ENCODE measurements at places on chromosomes 2 and 18.

- DNase-seq = no peak
Measured at GRCh38 chr18:45467945-45468344, 147.3 kb upstream of the SLC14A2 start.

- DNase-seq = peak; percentile 57
Measured at GRCh38 chr2:15160201-15160991, 400.7 kb downstream of the NBAS start.

- DNase-seq = no peak
Measured at GRCh38 chr18:46297124-46297523, 192.9 kb downstream of the HAUS1 start.

- DNase-seq = no peak
Measured at GRCh38 chr2:151306621-151307020, 17.2 kb upstream of the NMI start.

GRCh38 chr18:10571537-10571936 is 45.7 kb downstream of the NAPG start:
- DNase-seq = no peak

GRCh38 chr2:235866373-235866772 is 301.8 kb downstream of the GBX2 start:
- DNase-seq = no peak

- DNase-seq = no peak
Measured at GRCh38 chr18:57583297-57583835, 3.1 kb downstream of the FECH start.

DNA sequence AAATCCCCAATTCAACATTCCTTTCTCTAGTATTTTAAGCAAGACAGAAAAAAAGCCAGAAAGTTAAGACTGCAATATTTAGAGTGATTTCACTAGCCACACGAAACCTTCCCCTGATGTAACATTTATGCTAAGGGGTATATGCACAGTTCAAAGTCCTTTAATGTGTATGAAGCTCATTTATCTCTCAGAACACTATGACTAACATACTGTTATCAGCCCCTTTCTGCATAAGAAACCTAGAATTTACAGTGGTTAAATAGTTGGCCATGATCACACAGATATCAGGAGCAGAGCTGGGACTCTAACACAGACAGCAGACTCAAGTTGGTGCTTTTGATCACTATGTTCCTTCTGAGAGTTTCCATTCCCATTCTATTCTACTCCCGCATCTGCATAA is 185.5 kb downstream of the CDH2 start:
- DNase-seq = no peak

DNA sequence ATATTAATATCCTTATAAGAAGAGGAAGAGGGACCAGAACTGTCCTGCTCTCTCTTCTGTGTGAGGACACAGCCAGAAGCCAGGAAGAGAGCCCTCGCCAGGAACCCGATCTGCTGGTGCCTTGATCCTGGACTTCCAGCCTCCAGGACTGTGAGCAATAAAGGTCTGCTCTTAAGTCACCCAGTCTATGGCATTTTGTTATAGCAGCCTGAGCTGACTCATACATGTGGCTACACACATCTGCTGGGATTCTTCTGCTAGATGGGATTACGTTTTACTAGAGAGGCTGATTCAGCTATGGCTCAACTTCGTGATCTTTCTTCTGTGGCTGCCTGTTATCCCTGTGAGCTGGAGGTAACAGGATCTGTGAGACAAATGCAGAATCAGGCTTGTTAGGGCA is 29.6 kb downstream of the ARL4C start:
- DNase-seq = no peak

DNA sequence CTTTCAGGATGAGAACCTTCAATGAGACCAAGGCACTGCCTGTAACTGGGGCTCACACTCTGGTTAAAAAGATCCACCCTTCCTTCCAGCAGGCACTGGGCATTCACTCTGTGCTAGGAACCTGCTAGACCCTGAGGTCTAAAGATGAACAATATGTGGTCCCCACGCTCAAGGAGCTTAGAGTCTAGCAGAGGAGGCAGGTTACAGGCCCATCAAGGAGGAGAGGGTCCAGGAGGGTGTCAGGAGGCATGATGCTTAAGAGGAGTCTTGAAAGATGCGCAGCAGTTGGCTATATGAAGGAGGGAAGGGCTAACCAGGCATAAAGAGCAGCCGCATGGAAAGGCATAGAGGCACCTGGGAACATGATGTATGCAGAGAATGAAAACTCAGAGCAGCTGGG is 4.5 kb downstream of the ANKRD53 start:
- no peak for DNase-seq

GRCh38 chr2:182887753-182888415 is 21.4 kb upstream of the FRZB start:
- no peak for DNase-seq

GRCh38 chr2:136448986-136449780 is 316.2 kb upstream of the THSD7B start:
- DNase-seq = no peak

DNA sequence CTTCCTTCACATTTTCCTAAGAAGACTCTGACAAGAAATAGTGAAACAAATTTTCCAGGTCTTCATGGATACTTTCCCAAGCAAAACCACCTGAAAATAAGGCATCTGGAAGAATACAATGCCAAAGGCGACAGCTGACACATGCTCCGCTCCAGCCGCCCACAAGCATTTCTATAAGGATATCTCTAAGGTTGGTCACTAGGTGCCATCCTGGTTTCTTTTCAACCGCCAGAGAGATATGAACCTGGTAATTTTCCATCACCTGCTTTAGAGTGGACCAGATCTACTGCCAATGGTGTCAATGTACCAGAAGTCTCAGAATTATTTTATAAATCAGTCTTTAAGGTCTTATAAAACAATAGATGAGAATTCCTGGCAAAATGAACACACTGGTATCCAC is 97.2 kb downstream of the GAREM1 start:
- DNase-seq = no peak

DNA sequence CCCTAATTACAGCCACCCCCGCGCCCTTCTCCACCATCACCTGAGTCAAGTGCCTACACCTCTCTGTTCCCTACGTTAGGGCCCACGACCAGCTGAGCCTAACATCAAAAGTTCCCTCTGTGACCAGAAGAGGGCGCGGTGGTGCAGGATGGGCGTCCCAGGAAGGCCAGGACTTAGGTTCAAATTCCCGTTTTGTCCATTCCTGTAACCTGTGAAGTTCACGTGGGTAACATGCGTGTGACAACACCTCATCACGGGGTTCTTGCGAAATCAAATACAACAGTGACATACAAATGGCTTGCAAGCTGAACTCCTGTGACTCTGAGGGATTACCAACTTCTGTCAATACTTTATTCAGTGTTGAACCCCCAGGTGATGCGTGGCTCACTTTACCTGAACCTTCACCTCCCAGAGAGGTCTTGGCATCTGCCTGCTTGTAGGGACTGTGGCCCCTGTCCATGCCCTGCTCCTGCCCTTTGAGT is 207.9 kb downstream of the ARL4C start:
- DNase-seq = peak; percentile 72

DNA sequence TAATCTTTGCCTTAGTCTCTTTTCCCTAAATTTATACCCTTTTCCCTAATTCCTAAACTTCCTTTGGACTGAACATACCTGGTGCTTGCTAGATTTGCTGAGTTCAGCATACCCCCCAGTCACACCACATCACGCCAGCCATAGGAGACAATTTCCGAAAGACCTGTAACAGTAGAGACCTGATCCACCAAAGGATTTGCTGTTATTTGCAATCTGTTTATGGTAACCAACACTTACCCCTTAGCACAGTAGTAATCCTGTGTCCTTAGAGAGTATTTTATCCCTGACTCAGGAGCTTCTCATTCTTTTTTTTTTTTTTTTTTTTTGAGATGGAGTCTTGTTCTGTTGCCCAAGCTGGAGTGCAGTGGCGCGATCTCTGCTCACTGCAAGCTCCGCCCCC is 8.6 kb downstream of the PSMG2 start:
- no peak for DNase-seq

- DNase-seq = peak; percentile 35
Measured at GRCh38 chr2:12948231-12948960, 231.7 kb downstream of the TRIB2 start.

DNA sequence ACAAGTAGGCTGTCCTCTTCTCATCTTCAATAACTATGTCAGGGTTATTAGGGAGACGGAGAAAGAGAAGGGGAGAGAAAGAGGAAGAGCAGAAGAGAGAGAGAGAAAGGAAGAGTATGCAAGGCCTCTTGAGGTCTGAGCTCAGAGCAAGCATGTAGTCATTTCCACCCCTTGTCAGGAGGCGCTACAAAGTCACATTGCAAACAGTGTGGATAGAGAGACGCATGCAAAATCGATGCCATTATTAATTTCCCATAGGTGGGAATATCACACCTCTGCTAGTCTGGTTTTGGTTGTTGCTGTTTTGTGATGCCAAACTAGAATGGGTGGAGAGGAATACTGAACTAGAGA is 24.2 kb upstream of the SERPINE2 start:
- DNase-seq = no peak

- DNase-seq = peak; percentile 14
Measured at GRCh38 chr18:42614619-42615293, 500.7 kb downstream of the RIT2 start.

GRCh38 chr2:29485631-29486030 is 370.4 kb downstream of the CLIP4 start:
- no peak for DNase-seq

DNA sequence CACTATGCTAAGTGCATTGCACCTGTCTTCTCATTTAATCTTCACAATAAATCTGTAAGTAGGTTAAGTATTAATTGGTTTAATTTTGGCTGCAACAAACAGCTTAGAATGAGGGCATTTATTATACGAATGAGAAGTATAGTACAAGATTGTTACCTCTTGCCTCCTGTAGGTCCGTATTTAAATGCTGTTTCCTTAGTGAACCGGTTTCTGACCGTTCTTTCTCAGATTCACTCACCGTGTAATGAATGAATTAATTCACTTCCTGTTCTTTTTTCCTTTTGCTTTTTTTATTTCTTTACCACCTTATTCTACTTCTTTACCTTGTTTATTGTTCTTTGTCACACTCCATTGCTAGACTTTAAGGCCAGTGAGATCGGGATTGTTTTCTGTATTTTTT is 153.8 kb upstream of the RASGRP3 start:
- DNase-seq = no peak

- DNase-seq = no peak
Measured at GRCh38 chr2:105665480-105665879, 79.2 kb upstream of the NCK2 start.

DNA sequence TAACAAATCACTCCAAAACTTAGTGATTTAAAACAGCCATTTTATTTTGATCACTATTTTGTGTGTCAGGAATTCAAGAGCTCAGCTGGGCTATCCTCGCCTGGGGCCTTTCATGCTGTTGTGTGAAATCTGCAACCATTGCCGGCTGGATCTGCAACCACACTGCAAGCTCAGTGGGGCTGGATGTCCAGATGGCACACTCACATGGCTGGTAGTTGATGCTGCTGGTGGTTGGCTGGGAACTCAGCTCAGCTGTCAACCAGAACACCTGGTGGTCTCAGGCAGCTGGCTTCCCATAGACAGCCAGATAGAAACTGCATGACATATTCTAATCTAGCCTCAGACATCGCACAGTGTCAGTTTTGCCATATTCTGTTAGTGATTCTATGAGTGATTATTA is 30.6 kb upstream of the AP1S3 start:
- DNase-seq = peak; percentile 69

GRCh38 chr2:147520817-147521216 is 324.0 kb upstream of the ACVR2A start:
- no peak for DNase-seq

DNA sequence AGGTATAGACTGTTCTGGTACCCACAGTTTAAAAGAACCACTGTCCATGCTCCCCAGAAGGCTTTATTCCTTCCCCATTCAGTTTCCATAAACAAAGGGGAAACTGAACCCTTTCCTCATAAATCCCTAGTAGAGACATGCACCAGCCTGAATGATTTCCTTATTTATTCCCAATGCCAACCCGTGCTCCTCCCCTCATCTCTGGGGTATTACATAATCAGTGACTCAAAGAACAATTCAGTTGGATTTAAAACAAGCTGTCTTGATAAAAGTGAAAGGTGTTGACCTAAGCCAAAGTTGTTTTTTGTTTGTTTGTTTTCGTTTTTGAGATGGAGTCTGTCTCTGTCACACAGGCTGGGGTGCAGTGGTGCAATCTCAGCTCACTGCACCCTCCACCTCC is 418.5 kb upstream of the CNTNAP5 start:
- DNase-seq = no peak

GRCh38 chr2:134715932-134716643 is 2.7 kb downstream of the TMEM163 start:
- no peak for DNase-seq

GRCh38 chr2:42095923-42096408 is 48.1 kb downstream of the PKDCC start:
- peak; percentile 77 for DNase-seq

- peak; percentile 95 for DNase-seq
Measured at GRCh38 chr2:15941481-15941850, 1.1 kb downstream of the MYCN start.

GRCh38 chr2:179995741-179996515 is 11.2 kb downstream of the CWC22 start:
- DNase-seq = no peak

GRCh38 chr2:85413592-85414420 is 3.6 kb upstream of the CAPG start:
- DNase-seq = no peak

DNA sequence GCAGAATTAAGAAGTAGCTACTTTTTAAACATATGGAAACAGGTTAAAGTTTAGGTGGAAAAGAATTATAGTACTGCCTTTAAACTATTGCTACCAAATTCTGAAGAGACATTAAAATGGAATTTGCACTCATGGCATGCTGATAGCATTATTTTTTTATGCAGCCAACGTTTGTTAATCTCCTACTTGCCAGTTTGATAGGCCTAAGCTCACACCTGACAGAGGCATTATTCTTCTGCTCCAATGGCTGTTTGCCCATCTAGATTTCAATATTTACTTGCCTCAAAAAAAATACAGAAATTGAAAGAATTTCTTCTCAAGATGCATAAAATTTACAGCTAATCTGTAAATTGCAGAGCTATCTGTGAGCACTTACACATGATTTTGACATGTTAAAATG is 849.6 kb downstream of the CNTNAP5 start:
- DNase-seq = no peak

- DNase-seq = no peak
Measured at GRCh38 chr2:47310801-47311560, 92.0 kb upstream of the MSH2 start.

DNA sequence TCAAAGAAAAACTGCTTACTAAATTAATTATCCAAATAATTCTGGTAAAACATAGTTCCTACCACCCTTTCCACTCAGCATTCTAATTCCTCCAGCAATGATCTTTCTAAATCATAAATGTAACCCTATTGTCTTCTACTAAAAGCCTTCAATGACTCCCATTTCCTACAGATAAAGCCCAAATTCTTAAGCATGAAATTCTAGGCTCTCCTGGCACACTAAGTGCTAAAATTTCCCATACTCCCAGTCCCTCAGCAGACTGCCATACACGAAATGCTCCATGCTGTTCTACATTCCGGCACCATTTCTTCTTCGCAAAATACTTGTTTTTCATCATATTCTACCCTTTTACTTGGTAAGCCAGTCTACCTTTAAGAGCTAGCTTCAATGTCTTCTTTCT is 96.9 kb downstream of the CHN1 start:
- DNase-seq = no peak
